Brain (organoid and tissue), 16 donors: ENCODE measurements at places on chromosomes 1 and 21.

- DNase-seq, result no peak
Observed at GRCh38 chr21:38139380-38140168, 117.2 kb upstream of the KCNJ15 start.

GRCh38 chr1:39346872-39347271, 142.4 kb downstream of the MACF1 start:
- DNase-seq, result no peak

GRCh38 chr1:7584157-7584556, 186.9 kb upstream of the VAMP3 start:
- DNase-seq, result no peak

DNA sequence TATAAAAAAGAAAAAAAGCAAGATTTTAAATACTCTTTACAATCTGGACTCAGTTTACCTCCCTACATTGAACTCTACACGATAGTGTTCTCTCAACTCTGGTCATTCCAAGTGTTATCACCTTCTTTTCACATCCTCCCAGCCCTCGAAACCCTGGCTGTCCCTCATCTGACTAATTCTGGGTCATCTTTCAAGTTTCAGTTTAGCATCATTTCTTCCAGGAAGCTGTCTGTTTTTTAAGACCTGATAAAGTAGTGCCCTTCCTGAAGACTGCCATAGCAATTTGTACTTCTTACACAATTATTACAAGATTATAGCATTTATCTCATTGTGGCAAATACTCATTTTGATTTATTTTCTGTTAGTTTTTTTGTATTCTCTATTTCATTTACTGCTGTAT, 1.2 kb downstream of the ALG14 start:
- no peak for DNase-seq

DNA sequence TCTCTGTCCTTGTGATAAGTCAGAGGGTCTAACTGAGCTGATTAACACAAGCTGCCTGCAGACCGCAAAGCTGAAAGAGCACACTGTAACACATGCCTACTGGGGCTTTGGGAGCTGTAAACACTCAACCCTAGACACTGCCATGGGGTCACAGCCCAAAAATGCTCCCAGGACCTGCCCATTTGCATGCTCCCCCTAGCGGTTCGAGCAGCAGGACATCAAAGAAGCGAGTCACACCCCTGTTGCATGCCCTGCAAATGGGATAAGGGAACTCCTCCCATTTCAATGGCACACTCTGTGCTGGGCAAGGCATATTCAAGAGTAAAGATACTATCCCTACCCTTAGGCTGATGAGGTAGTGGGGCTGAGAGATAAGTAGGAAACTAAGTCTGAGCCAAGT, 22.8 kb downstream of the LCE3E start:
- DNase-seq, result no peak

GRCh38 chr1:11563560-11564069, 84.7 kb downstream of the DISP3 start:
- peak; percentile 49 for DNase-seq

DNA sequence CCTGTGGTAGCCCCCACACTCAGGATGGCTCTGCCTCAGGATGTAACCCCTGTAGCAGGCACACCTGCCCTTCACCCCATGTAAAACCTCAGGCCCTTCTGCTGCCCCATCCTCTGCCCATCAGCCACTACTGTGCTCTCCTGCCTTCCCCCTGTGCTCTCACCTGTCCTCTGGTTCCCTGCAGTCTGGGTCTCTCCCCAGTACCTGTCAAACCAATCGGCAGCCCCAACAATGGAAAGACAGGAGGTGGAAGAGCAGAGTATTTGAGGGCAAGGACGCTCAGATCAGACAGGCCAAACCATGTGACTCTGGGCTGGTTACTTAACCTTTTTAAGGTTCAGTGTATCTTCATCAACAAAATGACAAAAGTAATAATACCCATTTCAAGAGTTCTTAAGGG, 30.9 kb downstream of the SMIM12 start:
- DNase-seq, result no peak

DNA sequence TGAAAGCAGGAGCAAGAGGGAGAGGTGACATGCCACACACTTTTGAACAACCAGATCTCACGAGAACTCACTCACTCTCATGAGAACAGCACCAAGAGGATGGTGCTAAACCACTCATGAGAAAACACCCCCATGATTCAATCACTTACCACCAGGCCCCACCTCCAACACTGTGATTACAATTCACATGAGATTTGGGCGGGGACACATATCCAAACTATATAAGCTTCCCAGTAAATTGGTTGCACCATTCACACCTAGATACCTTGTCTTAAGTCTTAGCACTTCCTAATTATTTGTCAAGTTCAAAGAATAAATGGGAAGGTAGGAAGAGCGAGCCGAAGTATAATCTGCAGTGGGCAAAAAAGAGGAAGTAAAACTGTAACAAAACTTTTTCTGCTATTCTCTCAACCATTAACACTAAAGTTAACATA, 34.3 kb downstream of the AMY1C start:
- no peak for DNase-seq

DNA sequence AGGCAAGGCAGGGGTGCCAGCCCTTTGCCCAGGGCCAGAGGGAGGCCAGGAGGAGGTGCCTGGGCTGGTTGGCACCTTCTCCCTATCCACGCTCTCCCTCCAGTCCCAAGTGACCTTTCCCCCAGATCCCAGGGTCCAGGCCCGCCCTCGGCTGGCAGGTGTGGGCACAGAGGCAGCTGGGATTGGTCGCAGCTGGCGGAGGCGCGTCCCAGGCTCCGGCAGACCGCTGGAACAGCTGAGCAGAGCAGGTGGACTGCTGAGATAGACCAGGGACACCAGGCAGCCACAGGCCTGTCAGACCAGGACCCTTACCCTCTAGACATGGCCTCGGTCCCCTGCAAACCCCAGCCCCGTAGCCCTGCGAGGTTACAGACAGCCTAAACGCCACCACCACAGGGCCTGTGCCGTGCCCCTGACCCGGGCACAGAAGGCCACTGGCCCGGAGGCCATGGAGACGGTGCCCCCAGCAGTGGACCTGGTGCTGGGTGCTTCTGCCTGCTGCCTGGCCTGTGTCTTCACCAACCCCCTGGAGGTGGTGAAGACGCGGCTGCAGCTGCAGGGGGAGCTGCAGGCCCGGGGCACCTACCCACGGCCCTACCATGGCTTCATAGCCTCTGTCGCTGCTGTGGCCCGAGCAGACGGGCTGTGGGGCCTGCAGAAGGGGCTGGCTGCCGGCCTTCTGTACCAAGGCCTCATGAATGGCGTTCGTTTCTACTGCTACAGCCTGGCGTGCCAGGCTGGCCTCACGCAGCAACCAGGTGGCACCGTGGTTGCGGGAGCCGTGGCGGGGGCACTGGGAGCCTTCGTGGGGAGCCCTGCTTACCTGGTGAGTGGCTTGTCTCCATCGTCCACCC, at the start of gene SLC25A34:
TSS of gene SLC25A34 (plus strand) at position 221 of the 854 bp plus-strand sequence. CDS start at position 449, 228 bp downstream.
- no peak for DNase-seq

GRCh38 chr1:111593403-111594305, 25.9 kb upstream of the RAP1A start:
- no peak for DNase-seq

DNA sequence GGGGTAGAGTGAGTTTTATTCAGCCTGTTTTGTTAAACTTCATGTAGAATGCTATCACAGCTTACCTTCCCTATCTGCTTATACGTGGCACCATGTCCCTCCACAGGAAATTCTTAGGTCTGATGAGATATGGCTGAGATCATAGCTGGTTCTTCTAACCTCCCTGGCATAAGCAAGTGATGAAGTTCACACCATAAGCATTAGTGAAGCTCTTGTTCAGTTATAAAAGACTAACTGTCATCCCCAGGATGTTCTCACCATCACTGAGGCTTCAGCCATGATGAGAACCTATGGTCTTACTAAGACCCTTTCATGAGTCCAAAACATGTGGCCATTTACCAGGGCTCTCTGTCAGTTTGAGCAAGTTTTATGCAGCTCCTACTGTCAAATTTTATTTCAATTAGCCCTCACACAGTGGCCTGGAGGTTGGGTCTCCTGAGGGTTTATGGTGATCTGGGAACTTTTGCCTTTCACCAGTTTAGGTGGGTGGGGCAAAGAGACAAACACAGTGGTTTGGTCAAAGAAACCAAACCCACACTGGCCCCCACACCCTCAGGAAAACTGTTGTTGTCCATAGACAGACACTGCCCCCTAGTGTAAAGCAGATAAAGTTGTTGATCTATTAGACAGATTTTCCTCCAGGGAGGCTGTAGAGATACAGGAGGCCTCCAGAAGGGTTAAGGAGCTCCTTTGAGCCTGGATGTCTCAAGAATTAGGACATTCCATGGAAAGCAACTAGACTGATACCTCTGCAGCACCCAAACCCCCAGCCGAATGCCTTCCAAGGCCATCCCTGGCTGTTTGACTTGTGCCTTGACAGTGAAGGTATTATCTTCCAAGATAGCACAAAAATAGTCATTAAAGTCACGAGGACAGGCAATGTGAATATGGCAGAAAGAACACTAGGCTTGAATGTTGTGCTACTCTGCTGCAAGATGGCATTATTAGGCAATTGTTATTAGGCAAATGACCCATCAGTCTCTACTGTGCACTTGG, 5.0 kb downstream of the SLC22A15 start:
- no peak for DNase-seq

DNA sequence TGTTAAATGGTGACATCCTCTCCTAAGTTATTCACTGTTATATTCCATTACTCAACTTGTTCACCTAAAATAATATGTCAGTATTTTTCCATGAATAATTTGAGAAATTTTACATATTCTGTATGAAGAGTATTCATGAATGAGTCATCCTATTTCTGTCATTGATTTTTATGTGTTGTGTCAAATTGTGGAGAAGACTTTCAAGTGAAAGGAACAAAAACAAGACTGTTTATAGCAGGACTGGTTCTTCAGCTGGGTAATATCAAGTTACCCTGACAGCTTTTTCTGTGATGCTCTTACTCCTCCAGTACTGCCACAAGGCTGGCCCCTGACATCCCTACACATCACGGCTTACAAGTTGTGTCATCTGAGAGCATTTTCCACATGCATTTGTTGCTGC, 847.7 kb downstream of the NCAM2 start:
- DNase-seq, result no peak

GRCh38 chr21:37753122-37753599, 163.1 kb downstream of the KCNJ6 start:
- no peak for DNase-seq

DNA sequence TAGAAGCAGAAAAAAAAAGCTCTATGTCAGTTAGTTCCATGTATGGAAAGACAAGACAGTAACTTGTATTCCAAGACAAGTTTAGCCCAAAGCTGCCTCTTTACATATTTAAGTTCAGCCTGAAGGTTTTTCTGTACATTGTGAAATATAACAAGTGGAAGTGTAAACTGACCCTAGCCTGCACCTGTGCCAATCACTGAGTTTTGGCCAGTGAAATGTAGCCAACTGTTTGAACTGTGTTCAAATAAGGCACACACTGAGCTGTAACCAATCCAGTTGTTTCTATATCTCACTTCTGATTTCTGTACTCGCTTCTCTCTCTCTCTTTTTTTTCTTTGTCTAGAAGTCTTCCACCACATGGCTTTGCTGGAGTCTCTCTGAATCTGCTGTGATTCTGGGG, 1227.1 kb downstream of the NCAM2 start:
- no peak for DNase-seq

DNA sequence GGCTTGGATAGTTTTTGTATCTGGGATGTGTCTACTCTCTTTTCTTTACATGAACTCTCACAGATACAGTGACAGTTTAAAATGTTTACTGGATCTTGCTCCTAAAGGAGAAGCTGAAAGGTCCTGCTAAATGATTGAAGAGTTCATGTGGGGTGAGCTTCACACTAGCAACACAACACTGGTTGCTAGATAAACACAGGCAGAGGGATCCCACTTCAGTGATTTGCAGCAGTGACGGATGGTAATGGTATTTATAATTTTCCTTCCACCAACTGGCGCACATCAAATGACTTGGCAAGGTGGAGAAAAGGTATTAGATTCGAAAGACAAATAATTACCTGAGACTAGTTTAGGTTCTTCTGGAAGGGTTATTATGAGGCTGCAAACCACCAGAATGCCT, 270.2 kb downstream of the TBX15 start:
- no peak for DNase-seq

DNA sequence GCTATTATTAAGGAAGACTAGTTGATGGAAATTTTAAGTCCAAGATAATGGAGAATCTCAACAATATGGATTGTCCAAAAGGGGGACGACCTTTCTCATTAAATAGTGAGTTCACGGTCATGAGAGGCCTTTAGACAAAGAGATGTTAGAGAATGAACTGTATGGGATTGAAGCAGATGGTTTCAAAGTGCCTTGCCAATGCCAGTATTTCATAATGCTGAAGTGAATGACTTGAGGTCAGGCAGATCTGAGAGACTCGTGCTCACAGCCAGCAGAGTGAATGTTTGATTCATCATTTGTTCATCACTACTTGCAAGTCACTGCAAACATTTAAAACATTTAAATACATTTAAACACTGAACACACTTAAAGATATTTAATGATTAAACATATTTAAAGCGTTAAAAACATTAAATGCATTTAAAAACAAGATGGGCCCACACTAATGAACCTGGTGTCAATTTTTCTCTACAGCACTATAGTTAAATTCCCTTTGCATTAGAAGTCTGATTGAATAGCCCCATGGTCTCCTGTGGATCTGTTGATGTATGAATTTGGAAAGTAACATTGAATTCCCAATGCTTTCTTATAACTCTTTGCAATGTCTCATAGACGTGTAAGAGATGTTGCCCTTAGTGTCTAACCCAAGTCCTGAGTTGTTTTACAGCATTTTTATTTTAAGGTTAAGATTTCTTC, 80.7 kb downstream of the TGFB2 start:
- no peak for DNase-seq

DNA sequence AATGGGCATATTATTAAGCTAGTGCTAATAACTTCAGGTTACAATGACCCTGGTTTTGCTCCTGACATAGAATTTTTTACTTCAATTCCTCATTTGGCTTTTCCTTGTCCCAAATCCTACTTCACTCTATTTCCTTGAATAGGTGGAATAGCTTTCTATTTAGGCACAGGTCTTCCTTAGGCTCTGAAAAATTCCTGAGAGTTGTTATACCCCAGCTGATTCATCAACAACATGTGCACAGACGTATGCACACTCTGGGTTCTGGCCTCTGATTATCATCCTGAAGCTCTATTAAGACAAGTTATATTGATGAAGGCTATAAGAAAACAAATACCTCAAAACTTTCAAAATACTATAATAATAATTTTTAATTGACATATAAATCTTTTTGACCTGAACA, 172.4 kb downstream of the NTMT2 start:
- DNase-seq, result no peak

DNA sequence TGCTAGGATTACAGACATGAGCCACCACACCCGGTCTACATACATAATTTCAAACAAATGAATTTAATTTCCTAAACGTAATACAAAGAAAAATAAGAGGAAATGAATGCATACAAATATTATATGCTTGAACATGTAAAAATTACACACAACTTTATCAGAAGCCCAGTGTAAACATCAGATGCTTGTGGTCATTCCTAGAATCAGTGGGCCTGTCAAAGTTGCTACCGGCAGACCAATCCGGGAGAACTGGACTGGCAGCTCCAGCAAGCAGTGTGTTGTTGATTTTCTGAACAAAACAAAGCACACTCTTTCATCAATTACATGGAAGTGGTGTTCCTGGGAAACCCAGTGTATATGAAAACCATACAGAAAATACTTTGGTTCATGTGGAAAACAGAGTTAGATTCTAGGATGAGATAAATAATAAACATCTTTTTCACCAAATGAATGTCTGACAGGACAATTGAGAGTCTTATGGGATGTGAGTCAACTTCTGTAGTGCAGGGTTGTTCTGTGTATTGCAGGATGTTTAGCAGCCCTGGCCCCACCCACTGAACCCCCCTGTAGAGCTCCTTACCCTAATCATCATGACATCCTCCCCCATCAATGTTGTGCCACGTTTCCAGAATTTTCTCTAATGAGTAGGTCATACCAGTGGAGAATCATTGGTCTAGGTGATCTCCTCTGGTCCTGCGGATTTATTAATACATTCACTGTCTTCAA, 33.8 kb downstream of the MFSD2A start:
- DNase-seq, result no peak
